Fibroblast of skin of abdomen (primary cell): ENCODE measurements at places on chromosomes 7 and 10.

- DNase-seq, result peak; percentile 62
These were observed 34.1 kb upstream of the IFRD1 start for GRCh38 chr7:112416127-112416526.

DNA sequence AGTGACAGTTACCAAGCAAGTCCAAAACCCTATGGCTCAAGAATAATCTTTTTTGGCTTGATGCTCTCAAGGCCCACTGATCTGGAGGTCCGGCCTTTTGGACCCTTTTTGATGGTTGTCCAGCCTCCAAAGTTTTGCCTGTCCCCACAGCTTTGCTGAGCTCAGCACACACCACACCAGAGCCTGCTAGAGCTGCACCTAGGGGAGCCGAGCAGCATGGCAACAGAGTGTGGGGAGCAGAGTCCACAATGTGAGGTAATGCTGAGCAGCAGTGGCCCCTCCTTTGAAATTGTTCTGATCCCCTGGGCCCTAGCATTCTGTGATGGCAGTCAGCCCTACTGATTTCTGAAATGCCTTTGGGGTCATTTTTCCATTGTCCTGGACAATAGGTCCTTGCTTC is 9.3 kb downstream of the GIMAP7 start:
- DNase-seq, result no peak

GRCh38 chr10:60834401-60834800 is 56.1 kb downstream of the CDK1 start:
- DNase-seq, result no peak

DNA sequence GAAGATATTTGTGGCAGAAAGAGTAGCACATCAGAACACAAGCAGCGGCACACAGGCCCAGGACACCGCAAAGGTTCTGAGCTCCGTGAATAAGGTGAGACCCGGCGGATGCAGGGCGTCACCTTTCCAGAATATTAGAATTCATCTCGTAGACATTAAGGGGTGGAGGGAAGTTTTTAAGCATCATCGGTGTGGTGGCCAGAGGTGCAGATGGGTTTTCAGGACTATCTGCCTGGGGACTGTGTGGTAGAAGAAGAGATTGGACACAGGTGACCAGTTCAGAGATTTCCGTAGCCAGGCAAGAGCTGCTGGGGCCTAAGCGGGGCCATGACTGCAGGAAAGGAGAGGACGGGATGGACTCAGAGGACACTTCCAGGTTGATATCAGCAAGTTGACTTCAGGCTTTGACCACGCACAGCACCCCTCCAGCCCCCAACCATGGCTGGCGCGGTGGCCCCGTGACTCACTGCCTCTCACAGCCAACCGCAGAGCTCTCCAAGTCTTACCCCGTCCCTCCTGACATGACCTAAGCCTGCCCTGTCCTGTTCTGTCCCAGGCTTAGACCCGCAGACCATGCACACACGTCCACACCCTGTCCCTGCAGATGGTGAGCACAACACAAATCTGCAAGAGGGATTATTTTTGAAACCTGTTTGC is 97.2 kb downstream of the OAT start:
- no peak for DNase-seq

DNA sequence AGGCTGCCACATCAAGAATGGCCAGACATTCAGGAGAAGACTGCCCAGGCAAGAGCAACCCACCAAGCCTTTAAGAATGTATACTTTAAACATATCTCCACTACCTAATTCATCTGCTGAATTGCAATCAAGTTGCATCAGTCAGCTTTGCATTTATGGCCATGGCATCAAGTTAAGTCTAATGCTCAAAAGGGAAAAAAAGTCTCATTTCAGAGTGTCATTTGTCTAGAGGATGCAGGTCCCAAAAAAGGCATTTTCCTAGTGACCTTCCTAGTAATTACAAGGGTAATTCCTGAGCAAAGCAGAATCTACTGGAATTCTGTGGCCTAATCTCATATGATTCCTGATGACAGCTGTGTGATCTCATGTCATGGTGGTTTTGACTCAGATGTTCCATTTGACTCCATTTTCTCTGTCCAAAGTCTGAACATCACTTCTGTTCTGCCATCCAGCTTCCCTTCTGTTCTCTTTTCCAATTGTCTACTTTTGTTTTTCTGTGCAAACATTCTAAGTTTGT is 7.3 kb upstream of the CABCOCO1 start:
- DNase-seq, result peak; percentile 72

DNA sequence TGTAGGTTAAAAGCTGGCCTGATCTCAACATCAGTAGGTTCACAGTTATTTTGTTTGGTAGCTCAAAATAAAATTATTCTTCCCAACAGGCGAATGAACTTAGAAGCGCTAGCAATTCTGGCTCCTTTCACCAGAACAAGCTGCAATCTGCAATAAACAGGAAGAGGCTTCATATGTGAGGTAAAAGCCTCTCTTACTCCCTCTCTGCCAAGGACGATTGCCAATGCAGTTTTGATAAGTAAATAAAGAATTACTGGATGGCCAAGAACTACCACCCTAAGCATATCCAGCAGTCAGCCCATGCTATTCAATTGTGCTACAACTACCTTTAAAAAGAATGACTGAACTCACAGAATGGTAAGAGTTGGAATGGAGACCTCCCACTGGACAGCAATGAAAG is 150.0 kb upstream of the LAMB4 start:
- DNase-seq, result no peak

GRCh38 chr10:31940839-31941653 is 12.4 kb upstream of the ARHGAP12 start:
- peak; percentile 95 for DNase-seq

- no peak for DNase-seq
These were observed 495.4 kb upstream of the POM121L12 start for GRCh38 chr7:52540041-52540440.

- DNase-seq, result no peak
These were observed 3.5 kb downstream of the LLCFC1 start for GRCh38 chr7:142942746-142943145.

DNA sequence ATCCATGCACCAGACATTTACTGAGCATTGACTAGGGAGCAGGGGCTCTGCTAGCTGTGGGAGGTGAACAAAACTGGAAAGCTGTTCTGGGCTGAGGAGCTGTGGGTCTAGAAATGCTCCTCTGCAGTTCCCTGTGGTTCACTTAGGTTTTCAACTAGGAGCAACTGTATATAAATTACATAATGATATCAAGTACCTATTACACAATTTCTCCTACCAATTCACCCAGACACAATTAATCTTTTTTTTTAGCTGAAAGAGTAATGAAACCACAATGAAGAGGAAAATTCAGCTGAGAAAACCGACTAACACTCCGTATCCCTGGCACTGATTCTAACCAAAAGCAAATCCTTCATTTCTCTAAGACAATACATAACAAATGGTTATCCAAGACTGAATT is 39.4 kb downstream of the COL28A1 start:
- peak; percentile 79 for DNase-seq

- DNase-seq, result no peak
These were observed 6.4 kb upstream of the MKRN1 start for GRCh38 chr7:140485500-140486265.

DNA sequence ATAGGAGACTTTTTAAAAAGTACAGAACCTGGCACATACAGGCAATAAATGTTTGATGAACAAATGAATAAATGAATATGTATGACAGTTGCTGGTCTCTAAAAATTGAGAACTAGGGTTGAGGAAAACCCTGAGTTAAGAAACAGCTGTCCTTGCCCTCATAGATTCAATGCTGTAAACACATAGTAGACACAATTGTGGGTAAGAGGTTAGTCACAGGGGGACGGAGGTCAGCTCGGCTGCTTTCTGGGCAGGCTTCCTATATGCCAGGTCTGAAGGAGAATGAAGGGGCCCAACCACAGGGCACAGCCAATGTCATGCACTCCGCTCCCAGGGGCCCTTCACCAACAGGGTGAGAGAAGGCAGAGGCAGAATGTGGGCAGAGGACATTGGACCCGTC is 143.3 kb upstream of the RSU1 start:
- no peak for DNase-seq

DNA sequence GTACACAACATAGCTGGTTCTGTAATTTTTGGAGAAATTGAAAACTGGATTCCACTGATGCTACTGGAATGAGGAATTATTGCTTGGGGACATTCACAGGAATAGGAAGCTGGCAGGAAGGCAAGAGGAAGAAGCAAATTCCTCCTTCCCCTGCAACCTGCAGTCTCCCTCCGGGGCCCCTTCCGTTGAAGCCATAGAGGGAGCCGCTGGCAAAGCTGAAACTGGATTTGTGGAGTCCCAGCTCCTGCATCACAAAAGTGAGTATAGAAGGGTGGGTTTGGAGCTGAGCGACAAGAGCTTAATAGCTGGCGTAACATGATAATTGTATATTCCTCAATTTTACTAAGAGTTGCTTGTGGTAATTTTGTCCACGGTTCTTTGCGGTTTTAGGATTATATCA is 190.8 kb downstream of the ADRA2A start:
- no peak for DNase-seq

DNA sequence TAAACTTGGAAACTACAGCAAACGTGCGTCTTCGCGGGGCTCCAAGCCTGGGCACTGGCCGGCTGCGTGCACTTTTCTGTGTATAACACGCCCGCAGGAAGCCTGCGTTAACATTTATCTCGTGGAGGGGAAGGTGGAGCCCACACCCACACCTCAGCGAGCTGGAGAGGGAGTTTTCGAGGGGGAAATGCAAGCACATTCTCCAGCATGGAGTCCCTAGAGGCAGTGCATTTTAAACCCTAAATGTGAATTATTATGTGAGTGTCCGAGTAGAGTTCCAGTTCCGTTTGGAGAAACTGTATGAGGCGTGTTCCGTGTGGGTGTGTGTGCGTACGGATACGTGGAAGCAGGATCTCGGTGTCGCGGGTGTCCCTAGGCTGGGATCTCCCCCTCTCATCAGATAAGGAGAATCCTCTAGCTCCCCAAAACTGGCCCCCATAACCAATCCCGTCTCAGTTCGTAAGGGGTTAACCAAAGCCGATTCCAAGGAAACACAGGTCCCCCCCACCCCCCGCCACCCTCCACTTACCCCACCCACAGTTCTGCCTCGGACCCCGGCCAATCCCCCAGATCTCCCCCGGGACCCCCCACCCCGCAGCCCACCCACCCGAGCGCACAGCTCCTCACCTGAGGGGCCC is 403 bp downstream of the CDK6 start:
- peak; percentile 38 for DNase-seq

- peak; percentile 12 for DNase-seq
These were observed 657 bp upstream of the TMEM178B start for GRCh38 chr7:141073173-141073640.

GRCh38 chr10:93595378-93596161 is 5.5 kb downstream of the RBP4 start:
- no peak for DNase-seq

DNA sequence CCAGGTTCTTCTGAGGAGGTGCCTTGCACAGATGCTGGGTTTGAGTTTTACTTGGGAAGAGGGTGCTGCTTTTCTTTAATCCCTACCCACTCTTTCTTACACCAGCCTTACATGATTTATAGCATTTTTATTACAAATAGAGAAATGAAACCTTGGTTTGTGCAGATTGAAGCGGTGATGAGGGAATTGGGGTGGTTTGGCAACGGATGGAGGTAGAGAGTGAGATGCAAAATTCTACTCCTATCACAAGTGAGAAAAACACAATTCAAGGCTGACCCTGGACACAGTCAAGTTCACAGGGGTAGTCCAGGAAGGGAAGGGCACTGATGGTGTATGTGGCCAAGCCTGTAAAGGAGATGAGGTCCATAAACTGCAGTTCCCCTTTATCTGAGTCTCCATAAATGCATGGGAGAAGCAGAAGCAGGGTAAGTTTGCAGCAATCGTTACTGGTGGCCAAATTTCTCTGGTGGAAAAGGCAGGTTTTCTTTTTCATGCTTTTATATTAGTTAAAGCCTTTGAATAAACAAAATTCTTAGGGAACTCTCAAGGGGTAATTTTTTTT is 214.3 kb downstream of the JAZF1 start:
- no peak for DNase-seq

DNA sequence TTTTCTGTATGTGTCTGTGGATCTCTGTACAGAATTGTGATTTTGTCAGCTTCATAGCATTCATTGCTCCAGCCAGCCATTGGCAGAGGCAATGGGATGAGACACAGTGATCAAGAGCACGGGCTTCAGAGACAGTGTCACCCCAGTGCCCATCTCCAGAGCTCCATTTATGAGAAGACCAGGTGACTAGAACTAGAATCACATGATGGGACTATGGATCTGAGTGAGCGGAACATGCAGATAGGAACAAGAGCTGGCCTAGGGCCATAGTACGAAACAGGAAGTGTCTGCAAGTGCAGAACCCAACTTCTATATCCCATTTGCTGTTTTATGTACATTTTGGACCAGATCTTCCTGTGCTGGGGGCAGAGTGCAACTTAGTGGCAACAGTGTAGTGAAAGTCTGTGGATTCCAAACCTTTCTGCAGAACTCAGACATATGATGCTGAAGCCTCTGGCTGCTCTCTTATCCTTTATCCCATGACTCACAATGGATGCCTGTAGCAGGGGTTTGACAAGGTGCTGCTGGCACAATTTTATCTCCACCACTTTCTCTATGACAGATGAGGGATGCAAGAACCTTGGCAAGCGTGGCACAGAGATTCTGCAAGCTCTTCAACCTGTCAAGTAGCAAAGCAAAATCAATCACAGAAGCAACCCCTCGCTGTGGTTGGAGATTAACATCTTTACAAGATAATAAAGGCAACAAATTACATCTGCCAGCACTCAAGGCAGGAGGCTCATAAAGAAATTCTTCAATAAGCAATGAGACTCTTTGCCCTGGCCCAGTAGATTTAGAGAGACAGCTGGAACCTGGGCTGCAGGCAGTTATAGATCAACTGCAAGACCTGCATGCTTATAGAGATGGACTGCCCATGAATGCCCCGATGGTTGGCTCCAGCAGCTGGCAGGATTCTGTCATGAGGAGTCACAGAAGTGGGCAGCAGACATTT is 681.3 kb downstream of the TNS3 start:
- peak; percentile 28 for DNase-seq

GRCh38 chr7:77181015-77181595 is 18.5 kb downstream of the FGL2 start:
- DNase-seq, result no peak

GRCh38 chr10:77441353-77442166 is 196.0 kb downstream of the KCNMA1 start:
- DNase-seq, result no peak

- no peak for DNase-seq
These were observed 9.1 kb downstream of the BTBD16 start for GRCh38 chr10:122280156-122280555.

DNA sequence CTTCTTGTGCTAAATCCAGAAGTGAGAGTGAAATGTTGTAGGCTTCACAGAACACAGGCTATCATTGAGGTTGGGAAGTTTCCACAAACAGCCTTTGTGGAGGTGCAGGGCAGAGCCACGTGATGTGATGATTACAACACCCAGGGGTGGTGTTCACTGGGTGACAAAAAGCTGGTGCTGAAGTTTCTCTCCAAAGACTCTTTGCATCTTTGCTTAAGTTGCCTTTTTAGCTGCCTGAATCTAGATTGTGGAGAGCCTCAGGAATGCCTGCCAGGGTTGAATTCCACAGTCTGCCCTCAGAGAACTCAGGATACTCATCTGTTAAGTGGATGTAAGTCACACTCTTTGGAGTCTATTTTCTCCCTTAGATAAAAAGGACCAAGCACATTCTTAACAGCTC is 56.3 kb downstream of the PLXNA4 start:
- peak; percentile 21 for DNase-seq

GRCh38 chr10:71663311-71663710 is 56.3 kb downstream of the C10orf105 start:
- no peak for DNase-seq
